ENCODE measurements at places on chromosomes 2 and 18.

- DNase-seq: no peak
Measured at GRCh38 chr18:10130606-10131005, 216.8 kb downstream of the VAPA start.

- DNase-seq: no peak
Measured at GRCh38 chr2:205138735-205139134, 543.6 kb upstream of the NRP2 start.

GRCh38 chr2:85702172-85702571 lies 8.0 kb downstream of the GNLY start:
- DNase-seq: peak; percentile 79

GRCh38 chr2:43225093-43225787 lies 1.2 kb downstream of the ZFP36L2 start:
- peak; percentile 59 for DNase-seq

DNA sequence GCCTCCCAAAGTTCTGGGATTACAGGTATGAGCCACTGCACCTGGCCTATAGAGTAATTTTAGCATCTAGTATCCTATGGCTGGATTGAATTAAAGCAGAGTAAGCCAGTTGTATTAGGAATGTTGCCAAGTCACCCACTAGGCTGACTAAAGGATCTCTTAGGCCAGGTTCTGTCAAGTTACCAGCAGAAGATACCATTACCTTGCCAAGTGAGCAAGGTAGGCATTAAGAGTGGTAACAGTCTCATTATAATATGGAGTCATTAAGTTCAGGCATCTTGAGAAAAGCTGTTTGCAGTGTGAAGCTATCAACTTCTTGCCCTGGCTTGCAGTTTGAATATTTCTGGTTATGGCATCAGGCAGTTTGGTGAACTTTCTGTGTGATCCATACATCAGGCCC lies 37.0 kb upstream of the MTCL1 start:
- DNase-seq: no peak

- peak; percentile 18 for DNase-seq
Measured at GRCh38 chr2:10266133-10266620, 36.5 kb upstream of the HPCAL1 start.

DNA sequence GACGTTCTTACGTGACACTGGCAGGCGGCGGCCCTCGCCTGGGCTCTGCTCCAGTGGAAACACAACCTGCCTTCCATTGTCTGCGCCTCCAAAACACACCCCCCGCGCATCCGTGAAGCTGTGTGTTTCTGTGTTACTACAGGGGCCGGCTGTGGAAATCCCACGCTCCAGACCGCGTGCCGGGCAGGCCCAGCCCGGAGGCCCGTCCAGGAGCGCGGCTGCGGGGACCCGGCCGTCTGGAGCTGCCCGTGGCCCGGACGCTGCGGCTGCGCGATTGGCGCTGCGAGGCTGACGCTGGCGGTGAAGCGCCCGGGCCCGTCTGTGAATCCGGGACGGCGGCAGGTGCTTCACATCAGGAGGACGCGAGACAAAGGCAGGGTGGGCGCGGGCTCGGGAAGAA lies 670.3 kb upstream of the SALL3 start:
- no peak for DNase-seq

- DNase-seq: no peak
Measured at GRCh38 chr18:13237641-13238040, 19.1 kb downstream of the LDLRAD4 start.

DNA sequence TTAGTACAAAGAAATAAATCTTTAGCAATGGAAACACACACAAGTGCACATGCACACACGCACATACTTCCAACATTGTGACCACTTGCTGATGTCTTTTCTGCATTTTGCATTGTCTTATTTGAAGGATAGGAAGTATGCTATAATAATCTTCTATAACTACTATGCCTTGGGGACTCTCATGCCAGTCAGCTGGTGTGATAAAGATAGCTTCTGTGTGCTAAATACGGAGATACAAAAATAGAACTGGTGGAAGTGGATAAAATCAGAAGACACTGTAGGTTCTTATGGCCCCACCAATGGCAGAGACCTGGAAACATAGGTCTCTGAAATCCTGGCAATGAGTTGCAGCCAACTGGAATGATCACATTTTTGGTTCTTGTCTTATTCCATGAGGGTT lies 31.5 kb upstream of the RASGRP3 start:
- no peak for DNase-seq

DNA sequence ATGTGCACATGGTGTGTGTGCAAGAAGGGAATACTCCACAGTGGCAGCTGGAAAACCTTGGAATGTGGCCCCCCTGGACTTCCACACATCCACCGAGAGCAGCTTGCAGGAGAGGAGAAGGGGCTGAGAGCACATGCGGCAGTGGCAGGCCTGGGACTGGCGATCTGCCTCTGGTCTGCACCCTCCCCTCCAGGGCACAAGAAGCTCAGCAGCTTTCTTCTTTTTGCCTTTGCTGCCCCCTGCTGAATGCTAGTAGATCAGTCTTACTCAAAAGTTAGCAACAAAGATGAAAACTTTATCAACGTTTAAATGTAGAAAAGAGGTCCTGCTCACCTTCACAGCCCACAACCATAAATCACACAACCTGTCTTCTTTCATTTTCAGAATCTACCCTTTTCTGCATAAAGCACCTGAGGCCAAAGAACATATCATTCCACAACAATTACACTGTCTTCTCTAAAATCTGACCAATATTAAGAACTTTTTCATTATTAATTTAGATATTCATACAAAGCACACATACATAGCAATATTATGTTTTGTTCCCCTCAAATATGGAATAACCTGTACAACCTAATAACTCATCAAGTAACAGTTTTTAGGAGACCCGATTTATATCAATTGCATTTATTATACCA lies 34.6 kb downstream of the TGFBRAP1 start:
- DNase-seq: peak; percentile 64

DNA sequence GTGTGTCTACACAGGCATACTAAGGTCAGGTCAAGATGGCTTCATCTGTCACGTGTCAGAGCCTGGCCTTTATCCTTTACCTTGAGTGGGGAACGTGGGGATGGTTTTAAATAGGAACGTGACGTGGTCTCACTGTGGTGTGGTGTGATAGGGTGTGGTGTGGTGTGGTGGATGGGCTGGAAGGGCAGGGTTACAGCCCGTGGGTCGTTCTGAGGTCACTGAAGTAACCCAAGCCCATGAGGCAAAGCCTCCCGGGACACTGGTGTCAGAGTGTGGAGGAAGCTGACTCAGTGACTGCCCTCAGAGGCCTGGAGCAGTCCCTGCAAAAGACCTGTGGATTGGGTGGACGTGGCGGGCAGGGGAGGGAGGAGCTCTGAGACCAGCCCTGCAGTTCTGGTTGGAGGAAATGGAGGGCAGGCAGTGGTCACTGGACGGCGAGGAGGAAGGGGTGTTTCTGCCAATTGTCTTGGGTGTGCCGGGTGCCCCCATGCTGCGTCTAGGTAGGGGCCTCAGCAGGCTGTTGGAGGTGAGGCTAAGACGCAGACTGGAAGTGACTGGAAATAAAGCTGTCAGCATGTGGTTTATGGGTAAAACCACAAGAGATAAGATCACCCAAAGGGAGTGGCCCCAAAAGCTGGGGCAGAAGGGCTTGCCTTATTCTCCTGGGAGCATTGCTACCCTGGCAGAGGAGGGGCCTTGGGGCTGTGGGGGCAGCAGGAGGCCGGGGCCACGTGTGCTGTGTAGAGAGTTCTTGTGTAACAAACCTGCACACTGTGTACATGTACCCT lies 84.8 kb downstream of the SH3RF3 start:
- peak; percentile 81 for DNase-seq

GRCh38 chr2:122743021-122743675 lies 987.7 kb downstream of the TSN start:
- DNase-seq: no peak

Data from EL (cell line).